ENCODE measurements at places on chromosomes 16 and 17. TPM values are rescaled to one million over a fixed set of nuclear protein-coding genes. Genes with fewer than 3 reads are reported as not detected.

The PRSS36 gene
- total RNA-seq: not detected

The RAB11FIP4 gene
- total RNA-seq: 15.1 TPM

The BIRC5 gene
- 140 TPM for total RNA-seq

The NPIPA1 gene
- total RNA-seq: 93.4 TPM

The ADCY9 gene
- 9.8 TPM for total RNA-seq

GRCh38 chr16:30449116-30449435 is 3.4 kb upstream of the SEPHS2 start:
- H3K4me3 ChIP-seq: no peak overlapping the region
- peaks cover 5% of the 10 kb centered on the region for H3K4me1 ChIP-seq
- DNase-seq: no peak

GRCh38 chr17:79262624-79263023 is 188.0 kb downstream of the ENGASE start:
- no peak overlapping the region for H3K27ac ChIP-seq
- H3K4me1 ChIP-seq: no peaks in the 10 kb centered on the region
- no peak for DNase-seq
- H3K4me3 ChIP-seq: no peak overlapping the region
- H3K27me3 ChIP-seq: peaks cover 82% of the 10 kb centered on the region

DNA sequence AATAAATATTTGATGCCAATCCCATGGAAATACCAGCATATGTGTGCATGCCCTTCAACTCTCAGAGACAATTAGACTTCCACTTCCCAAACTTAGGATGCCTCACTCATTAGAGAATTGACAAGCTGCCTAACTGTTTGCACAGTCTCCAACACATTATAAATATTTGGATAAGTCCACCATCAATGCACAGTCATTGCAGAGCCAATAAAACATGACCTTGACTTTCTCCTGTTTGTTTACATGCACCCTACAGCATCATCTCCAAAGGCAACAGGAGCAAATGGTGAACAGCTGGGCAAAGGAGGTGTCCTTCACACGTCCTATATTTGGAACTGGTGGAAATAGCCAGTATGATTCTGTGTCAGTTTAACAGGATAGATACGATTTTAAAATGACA is 804.4 kb upstream of the RBFOX1 start:
- H3K27me3 ChIP-seq: no peaks in the 10 kb centered on the region
- H3K27ac ChIP-seq: no peak overlapping the region
- no peaks in the 10 kb centered on the region for H3K4me1 ChIP-seq

DNA sequence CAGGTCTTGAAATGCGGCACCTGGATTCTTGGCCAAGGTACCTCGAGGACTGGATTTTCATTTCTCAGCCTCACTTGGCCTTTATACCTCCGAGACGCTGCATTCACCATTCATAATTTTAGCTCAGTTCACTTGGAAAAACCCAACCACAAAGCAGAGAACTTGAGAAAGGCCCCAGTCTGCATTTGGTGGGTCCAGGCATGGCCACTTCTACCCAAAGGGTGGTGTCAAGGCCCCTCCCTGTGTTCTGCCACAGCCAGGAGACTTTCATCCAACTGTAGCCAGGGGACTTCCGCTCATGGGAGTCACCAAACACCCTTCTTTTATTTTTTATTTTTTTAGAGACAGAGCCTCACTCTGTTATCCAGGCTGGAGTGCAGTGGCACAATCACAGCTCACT is 14.7 kb upstream of the TVP23A start:
- H3K27ac ChIP-seq: no peak overlapping the region
- H3K4me3 ChIP-seq: no peak overlapping the region
- H3K27me3 ChIP-seq: peaks cover 4% of the 10 kb centered on the region

DNA sequence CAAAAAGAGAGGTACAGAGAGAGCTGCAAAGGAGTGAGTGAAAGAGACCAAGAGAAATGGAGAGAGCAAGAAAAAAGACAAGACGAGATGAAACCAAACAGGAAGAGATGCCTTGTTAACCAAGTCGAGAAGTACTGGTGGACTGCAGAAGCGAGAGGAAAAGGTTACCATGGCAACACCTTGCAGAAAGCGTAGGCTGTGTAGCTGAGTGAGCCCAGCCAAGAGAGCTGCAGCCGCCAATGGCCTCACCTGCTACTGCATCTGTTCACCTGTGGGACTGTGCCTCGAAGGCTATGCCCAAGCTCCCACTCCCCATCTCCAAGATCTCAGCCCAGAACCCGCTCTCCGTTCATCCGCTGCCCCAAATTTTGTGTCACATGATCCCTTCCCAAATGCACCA is 161.3 kb downstream of the SLC39A11 start:
- H3K4me3 ChIP-seq: no peak overlapping the region
- H3K36me3 ChIP-seq: no peaks in the 10 kb centered on the region
- no peak overlapping the region for H3K27ac ChIP-seq
- H3K27me3 ChIP-seq: no peaks in the 10 kb centered on the region
- no peaks in the 10 kb centered on the region for H3K4me1 ChIP-seq
- no peak for DNase-seq

- peaks cover 26% of the 10 kb centered on the region for H3K4me1 ChIP-seq
- DNase-seq: no peak
- peak overlapping the region; percentile 29 for H3K27ac ChIP-seq
- no peaks in the 10 kb centered on the region for H3K27me3 ChIP-seq
- H3K4me3 ChIP-seq: no peak overlapping the region
These were observed 15.5 kb downstream of the DYNC1LI2 start for GRCh38 chr16:66735891-66736290.

GRCh38 chr16:54425068-54425467 is 138.5 kb upstream of the IRX3 start:
- H3K36me3 ChIP-seq: no peaks in the 10 kb centered on the region
- H3K27me3 ChIP-seq: peaks cover 26% of the 10 kb centered on the region
- no peak overlapping the region for H3K4me3 ChIP-seq
- no peak overlapping the region for H3K27ac ChIP-seq

DNA sequence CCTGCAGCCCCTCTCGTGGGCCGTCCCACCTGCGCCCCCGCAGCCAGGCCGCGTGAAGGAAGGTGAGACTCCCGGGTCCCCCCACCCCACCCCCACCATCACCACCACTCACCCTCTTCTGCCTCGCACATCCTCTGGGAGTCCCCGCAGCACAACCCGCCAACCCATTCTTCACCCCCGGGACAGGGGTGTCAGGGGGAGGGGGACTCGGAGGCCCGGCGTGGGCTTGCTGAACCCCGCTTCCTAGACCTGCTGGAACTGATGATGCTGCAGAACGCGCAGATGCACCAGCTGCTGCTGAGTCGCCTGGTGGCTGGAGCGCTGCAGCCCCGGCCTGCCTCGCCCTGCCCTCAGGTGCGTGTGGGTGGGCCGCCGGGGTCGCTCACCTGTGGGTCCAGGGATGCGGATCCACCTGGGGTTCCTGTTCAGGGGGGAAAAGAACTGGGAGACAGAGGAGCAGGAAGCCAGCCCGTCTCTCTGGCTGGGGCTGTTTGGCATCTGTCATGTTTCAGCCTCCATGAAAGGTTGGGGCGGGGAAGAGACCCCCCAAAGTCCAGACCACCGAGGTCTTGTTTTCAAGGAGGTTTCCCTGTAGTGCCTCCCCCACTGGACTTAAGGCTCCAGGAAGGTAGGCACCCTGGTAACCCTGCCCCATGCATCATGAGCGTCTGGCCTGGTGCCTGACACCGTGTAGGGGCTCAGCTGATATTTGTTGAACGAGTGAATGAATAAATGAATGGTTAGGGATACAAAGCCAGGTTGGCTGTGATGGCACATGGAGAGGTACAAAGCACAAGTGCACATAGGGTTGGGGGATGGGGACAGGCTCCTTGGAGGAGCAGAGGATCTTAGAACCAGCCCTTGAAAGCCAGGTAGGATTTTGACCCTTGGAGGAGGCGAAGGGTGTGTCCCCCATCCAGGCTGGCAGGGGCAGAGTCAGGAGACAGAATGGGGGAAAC is 849 bp downstream of the PRR29 start:
- H3K4me3 ChIP-seq: no peak overlapping the region

DNA sequence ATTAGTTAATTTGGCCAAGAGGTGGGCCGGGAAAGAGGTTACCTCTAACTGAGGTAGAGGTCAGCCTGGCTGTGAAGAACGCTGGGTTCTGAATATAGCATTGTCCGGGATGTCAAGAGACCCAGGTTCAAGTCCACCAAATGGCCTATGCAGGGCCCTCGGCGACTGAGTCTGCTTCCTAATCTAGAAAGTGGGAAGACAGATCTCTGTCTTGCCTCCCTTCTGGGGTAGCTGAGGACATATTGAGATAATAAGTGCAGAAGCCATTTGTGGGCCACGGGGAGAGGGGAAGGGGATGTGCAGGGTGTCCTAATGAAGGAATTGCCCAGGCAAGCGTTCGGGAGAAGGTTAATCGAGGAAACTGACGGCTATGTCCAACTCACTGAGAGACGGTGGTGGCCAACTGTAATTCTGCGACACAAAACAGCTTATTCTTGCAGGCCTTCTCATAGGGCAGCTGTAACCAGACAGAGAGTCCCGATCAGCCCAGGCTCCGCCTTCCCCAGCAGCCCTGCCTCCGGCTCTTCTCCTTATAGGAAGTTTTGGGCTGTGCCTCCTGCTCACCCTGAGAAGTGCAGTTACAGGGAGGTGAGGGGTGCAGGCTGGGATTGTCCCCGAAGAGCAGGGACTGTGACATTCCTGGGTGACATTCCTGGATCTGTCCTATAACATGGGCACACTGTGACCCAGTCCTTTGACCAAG is 15.9 kb downstream of the HASPIN start:
- H3K27ac ChIP-seq: no peak overlapping the region
- H3K4me1 ChIP-seq: peaks cover 21% of the 10 kb centered on the region
- no peak for DNase-seq
- H3K36me3 ChIP-seq: no peaks in the 10 kb centered on the region

DNA sequence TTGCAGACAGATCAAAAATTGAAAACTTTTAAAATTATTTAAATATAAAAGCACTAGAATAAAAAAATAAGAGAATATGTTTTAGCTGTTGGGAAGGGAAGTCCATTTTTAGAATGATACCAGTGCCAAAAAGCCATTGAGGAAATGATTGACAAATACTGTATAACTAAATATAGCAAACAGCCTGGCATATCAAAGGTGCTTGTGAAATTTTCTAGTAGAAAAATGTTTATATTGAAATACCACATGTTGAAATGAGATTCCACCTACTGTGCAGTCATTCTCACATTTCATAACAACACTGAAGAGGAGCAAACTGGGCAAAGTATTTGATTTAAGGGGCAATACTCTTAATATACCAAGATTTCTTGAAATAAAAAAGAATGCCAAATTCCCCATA is 183.5 kb downstream of the PHKB start:
- H3K36me3 ChIP-seq: no peaks in the 10 kb centered on the region
- no peaks in the 10 kb centered on the region for H3K4me1 ChIP-seq
- H3K27me3 ChIP-seq: no peaks in the 10 kb centered on the region
- H3K4me3 ChIP-seq: no peak overlapping the region
- DNase-seq: no peak
- H3K27ac ChIP-seq: no peak overlapping the region

- H3K27ac ChIP-seq: no peak overlapping the region
- no peak for DNase-seq
- no peaks in the 10 kb centered on the region for H3K36me3 ChIP-seq
- H3K27me3 ChIP-seq: peaks cover 34% of the 10 kb centered on the region
These were observed 283.9 kb upstream of the EEF2KMT start for GRCh38 chr16:5381481-5381880.

- DNase-seq: no peak
- H3K27me3 ChIP-seq: no peaks in the 10 kb centered on the region
- no peaks in the 10 kb centered on the region for H3K4me1 ChIP-seq
- peaks cover 4% of the 10 kb centered on the region for H3K36me3 ChIP-seq
These were observed 72.6 kb upstream of the METRNL start for GRCh38 chr17:83006515-83007455.

DNA sequence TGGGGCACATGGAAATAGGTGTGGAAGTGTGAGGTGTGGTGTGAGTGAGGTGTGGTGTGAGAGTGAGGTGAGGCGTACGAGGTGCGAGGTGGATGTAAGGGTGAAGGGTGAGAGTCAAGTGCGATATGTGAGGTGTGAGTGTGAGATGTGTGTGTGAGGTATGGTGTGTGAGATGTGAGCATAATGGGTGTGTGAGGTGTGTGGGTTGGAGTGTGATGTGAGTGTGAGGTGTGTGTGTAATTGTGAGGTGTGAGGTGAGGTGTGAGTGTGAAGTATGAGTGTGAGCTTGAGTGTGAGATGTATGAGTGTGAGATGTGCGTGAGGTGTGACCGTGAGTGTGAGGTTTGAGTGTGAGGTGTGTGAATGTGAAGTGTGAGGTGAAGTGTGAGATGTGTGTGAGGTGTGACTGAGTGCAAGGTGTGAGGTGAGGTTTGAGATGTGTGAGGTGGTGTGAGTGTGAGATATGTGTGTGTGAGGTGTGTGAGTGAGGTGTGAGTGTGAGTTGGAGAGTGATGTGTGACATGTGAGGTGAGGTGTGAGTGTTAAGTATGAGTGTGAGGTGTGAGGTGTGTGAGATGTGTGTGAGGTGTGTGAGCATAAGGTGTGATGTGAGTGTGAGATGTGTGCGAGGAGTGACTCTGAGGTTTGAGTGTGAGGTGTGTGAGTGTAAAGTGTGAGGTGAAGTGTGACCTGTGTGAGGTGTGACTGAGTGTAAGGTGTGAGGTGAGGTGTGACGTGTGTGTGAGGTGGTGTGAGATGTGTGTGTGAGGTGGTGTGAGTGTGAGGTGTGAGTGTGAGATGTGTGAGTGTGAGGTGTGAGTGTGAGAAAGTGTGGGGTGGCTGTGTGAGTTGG is 354.0 kb downstream of the FOXL1 start:
- no peaks in the 10 kb centered on the region for H3K4me1 ChIP-seq
- no peak overlapping the region for H3K4me3 ChIP-seq
- DNase-seq: no peak
- peaks cover 42% of the 10 kb centered on the region for H3K27me3 ChIP-seq
- H3K27ac ChIP-seq: no peak overlapping the region
